ENCODE measurements at places on chromosomes 11 and 22.

GRCh38 chr11:102154806-102155205, 44.6 kb downstream of the YAP1 start:
- DNase-seq: no peak

DNA sequence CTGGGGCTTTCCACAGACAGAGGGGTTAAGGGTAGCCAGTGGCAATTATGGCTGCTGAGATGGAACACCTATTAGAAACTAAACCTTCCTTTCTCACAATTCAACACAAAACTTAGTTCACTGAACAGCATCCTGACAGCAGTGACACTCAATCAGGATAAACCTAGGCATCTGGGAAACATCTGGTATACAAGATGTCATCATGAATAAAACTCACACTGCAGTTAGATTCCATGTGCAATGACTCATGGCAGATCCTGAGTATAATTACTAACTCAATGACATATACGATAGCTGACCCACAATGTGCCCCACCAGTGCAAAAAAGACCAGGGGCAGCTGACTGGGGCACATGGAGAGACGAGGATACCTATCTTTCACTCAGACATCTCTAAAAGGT, 17.7 kb downstream of the RBFOX2 start:
- DNase-seq: no peak

DNA sequence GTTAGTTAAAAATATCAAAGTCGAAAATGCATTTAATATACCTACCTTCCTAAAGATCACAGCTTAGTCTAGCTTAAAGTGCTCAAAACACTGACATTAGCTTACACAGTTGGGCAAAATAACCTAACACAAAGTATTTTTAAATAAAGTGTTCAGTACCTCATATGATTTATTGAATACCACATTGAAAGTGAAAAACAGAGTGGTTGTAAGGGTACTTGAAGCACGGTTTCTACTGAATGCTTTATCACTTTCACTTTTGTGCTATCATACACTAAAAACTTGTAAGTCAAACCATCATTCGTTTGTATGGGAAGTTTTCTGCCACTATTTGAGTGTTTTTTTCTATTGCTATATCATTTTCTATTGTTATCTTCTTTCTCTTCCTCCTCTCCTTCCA, 36.6 kb downstream of the ZBTB44 start:
- DNase-seq: no peak

DNA sequence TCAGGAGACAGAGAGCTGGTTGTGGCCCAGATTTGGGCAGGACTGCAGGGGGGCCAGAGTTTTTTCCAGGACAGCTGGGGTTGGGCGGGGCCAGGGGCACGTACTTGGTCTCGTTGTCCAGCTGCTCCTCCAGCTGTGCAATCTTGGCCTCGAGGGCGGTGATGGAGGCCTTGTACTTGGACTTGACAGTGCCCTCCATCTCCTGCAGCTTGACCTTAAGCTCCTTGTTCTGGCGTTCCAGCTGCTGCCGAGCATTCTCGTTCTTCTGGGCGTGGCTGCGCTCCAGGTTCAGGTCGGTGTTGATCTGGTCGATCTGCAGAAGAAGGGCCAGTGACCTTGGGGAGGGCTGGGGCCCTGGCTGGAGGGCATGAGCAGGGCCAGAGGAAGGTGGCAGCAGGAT, 32.1 kb downstream of the APOL1 start:
- no peak for DNase-seq

GRCh38 chr22:46072110-46072881, 78.0 kb upstream of the PPARA start:
- no peak for DNase-seq

GRCh38 chr11:56890584-56891305, 98.0 kb upstream of the OR5AK2 start:
- no peak for DNase-seq

DNA sequence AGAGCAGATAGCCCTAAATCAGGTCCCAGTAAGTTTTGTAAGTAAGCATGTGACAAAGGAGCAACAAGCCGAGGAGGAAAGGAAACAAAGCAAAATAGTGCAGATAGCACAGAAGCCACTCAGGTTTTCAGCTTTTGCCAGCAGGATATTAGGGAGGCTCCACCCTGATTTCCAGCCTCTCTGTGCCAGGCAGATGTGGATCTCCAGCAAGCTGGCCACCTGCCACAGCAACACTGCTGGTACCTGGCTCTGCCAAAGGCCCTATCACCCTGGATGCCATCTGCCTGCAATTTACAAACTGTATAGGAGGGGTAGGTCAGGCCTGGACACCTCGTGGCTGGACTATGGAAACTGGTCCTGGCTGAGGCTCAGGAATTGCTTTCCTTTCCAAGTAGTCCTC, 12.2 kb upstream of the NNMT start:
- DNase-seq: peak; percentile 31

GRCh38 chr11:94786264-94787126, 18.3 kb downstream of the AMOTL1 start:
- peak; percentile 52 for DNase-seq

DNA sequence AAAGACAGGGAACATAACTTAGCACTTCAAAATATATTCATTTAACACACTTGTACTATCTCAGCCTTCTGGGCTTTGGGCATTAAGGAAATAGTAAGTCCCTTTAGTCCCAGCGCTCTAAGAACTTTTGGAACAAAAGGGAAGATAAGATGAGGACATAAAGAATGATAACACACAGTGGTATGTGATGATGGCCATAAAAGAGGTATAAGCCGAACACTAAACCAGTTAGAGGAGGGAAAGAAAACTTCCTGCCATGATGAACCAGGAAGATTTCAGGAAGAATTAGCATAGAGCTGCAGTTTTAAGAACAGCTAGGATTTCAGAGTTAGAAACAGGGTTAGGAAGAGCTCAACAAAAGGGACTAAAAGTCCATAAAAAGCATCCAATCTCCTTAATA, 11.8 kb downstream of the SYTL2 start:
- DNase-seq: no peak

DNA sequence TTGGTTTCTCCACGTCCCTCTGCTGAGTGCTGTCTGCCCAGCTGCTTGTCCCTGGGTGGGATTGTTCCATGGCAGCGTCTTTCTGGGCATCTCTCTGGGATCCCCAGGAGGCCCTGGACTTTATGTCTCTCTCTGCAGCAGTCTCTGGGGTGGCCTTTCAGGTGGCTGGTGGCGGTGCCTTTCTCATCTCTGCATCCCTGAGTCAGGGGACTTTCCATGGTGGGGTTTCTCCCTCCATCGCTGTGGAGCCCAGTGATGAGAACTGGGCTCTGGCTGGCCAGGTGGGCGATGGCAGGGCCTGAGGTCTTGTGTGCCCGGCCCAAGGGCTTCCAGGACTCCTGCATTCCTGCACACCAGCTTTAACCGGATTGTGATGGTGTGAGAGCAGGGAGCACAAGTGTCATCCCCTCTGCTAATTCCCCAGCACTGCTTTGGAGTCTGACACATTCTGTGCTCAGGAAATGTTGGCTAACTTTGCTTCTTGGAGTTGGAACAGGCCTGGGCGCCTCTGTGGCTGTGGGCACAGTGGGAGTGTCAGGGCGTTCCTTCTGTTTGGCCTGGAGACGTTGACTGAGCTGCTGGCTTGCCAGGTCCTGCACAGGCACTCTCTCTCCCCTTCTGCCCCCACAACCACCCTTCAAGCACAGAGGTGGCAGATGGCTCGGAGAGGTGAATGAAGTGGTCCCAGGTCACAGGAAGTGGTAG, 27.9 kb downstream of the FAM83F start:
- no peak for DNase-seq

DNA sequence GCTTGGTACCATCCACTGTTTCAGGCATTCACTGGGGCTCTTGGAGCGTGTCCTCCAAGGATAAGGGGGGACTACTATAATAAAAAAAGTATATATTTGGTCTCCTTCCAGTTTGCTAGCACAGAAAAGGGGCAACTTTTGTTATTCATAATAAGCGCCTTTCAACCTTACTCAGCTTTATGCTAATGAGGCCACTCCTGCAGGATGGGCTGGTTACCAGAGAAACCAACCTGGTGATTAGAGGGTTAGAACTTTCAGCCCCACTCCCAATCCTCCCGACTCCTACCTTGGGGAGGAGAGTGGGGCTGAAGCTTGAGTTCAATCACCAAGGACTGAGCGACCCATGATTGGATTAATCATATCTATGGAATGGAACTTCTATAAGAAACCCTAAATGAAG, 31.8 kb downstream of the PPFIBP2 start:
- DNase-seq: no peak

GRCh38 chr11:123653827-123654565, 428 bp downstream of the SCN3B start:
- no peak for DNase-seq

DNA sequence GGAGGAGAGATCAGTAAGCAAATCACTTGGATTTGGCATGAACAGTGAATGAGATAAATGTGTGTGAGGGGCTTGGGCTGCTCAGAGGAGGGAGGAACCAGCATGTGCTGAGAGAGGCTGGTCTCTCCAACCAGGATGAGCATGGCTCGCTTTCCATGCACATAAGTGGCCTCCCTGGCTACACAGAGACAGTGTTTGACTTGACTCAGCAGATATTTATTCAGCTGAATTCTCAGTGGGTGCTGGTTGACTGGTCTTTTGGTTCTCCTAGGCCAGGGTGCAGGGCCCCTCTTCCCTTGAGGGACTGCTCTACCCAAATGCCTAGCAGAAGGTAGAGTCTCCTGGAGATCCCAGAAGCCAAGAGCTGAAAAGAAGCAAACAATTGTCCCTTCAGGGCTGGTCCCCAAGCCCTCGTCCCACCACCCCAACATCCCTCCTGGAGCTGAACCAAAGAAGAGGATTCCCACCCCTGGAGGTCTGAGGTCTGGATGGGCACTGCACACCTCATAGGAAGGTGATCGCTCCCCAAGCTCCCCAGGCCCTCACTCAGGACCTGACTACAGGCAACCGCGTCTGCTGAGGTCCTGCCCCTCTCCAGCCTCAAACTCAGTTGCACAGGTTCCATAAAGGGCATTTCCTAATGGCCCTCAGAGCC, 3.3 kb upstream of the TRIM29 start:
- no peak for DNase-seq

DNA sequence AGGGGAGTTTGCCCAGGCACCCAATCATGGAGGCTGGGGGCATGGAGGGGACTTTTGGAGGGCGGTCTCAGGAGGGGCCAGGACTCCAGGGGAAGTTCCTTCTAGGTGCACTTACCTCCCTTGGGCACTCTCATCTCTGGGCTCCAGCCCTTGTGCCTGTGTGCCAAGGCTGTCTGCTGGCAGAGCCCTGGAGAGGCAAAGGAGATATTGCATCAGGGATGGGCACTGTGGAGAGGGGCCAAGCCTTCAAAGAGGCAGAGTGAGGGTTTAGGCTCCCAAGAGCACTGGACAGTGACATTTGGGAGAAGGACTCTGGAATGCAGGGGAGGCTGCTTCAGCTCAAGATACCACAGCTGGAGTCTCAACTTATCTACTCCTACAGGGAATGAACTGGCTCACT, 32.2 kb upstream of the TFIP11 start:
- DNase-seq: no peak

- no peak for DNase-seq
Measured at GRCh38 chr22:24693379-24693778, 81.1 kb downstream of the PIWIL3 start.

Measured in NCI-H2029 treated with DMSO at 0.1 percent for 48 hours (cell line).